Osteoblast (primary cell): ENCODE measurements at places on chromosomes 12 and 14. TPM values are rescaled to one million over a fixed set of nuclear protein-coding genes. Genes with fewer than 3 reads are reported as not detected.

GRCh38 chr12:12466157-12466556 lies 96.5 kb downstream of the DUSP16 start:
- DNase-seq = no peak

DNA sequence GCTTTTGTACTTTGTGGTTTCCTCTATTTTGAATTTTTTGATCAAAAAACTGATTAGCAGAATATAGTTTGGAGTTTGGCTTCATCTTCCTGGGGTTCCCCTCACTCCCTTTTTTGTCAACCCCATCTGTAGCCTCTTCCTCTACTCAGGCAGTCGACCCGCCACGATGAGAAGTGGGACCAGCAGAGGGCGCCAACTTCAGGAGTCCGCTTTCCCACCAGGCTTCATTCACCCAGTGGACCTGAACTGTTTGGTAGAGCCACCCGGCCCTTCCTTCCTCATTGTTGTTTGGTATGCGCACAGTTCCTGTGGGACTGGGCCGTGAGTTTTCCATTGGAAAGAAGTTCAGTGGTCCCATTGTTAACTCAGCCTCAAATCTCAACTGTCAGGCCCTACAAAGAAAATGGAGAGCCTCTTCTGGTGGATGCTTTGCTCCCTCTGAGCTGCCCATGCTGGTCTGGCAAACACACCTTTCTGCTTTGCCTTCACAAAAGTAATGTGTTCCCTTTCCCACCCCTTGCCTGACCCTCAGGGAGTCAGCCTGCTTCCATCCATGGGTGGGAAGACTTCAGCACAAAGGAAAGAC lies 21.7 kb downstream of the TMBIM6 start:
- DNase-seq = peak; percentile 90

GRCh38 chr14:90388437-90388836 lies 8.4 kb upstream of the CALM1 start:
- DNase-seq = peak; percentile 77

DNA sequence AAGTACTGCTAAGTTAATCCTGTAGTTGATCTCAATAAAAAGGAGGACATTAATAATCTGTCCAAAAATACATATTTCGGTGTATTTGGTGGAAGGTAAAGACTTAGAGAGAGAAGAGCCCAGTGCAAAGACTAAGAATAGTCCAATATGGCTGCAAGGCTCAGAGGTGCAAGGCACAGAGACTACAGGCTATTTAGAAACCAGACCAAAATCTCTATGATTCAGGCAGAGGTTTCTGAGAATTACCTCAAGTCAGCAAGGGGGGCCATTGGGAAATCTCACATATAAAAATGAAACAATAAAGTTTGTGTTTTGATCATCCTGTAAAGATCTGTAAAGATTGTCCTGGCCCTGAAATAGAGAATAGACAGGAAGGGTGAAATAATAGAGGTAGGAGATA lies 1173.0 kb downstream of the VRK1 start:
- no peak for DNase-seq

DNA sequence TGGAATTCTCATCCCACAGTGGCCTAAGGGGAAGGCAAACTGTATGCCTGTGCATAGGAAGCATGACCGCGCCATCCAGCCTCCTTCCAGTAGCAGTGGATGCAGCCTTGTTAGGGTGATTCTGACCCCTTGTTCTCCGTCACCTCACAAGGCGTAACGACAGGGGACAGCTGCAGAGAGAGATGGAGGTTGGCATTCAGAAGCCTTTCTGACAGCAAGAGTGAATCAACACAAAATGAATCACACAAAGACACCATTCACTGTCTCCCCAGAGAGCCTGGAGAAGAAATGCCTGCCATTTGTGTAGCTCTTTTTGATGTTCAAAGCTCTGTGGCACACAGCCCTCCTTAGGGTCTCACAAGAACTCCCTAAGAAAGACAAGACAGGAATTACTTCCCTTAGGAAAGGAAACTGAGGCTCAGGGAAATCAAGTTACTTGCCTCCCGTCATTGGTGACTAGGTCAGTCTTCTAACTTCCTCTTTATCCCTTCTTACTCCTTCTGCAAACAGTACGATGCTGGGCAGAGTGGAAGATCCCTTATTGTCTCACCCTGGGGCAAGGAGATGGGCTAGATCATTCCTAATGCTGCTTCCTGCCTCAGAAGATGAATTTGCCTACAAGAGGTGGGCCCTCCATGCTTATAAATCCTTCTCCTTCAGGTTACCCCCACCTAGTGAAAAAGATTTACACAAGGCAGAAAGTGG lies 280.9 kb downstream of the CACNA1C start:
- DNase-seq = no peak

GRCh38 chr14:99118046-99118721 lies 153.8 kb downstream of the BCL11B start:
- DNase-seq = no peak

DNA sequence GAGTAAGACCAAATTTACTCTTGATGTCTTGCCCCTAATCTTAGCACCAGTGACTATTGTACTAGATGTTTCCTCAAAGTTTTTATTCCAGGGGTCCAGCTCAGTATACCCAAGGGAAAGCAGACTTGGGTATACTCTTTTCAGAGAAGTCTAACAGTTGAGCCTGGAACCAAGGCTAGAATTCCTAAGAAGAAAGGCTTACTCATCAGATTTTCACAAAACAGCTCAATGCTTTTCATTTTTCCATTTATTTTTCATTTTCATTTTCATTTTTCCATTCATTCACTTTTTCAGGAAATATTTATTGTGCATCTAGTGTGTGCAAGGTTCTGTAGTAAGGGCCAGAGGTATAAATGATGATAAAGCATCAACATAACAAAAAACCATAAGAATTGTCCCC lies 143.2 kb downstream of the PHLDA1 start:
- no peak for DNase-seq

GRCh38 chr12:107503887-107504885 lies 181.4 kb upstream of the PWP1 start:
- no peak for DNase-seq

DNA sequence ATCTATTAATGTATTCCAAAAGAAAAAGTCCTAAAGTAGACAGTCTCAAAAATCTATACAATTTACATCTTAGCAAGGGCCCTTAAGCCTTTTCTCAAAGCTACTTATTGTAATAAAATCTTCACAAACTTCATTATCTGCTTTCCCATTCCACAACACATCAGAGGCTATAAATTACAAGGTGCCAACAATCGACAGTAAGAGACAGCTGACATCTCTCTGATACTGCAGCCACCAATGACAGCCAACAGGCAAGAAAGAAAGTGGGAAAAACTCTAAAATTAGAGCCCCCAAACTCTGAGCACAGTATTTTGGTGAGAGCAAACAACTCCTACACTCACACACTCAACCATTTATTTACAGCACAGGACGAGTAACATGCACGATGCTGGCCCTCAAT lies 2.2 kb downstream of the ANGEL1 start:
- DNase-seq = no peak

GRCh38 chr12:45730084-45730347 lies 510 bp downstream of the ARID2 start:
- DNase-seq = no peak

DNA sequence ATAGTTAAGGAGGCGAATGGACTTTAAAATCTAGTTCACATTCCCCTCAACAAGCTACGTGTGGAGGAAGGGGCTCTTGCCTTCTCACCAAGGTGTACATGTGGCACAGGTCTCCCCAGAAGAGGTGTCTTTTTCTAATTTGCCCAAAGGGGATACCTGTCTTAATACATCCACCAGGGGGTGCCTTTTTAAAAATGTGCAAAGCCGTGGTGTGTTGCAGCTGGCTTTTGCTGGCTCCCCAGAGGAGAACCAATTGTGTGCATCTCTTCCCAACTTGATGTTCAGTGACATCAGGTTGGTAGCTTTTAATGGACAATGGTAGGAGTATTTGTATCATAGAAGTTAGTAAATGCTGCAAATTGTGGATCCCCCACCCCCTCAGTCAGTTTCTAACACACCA lies 33.8 kb downstream of the CREBL2 start:
- peak; percentile 42 for DNase-seq

- no peak for DNase-seq
Observed at GRCh38 chr14:65703521-65703920, 291.0 kb downstream of the FUT8 start.

DNA sequence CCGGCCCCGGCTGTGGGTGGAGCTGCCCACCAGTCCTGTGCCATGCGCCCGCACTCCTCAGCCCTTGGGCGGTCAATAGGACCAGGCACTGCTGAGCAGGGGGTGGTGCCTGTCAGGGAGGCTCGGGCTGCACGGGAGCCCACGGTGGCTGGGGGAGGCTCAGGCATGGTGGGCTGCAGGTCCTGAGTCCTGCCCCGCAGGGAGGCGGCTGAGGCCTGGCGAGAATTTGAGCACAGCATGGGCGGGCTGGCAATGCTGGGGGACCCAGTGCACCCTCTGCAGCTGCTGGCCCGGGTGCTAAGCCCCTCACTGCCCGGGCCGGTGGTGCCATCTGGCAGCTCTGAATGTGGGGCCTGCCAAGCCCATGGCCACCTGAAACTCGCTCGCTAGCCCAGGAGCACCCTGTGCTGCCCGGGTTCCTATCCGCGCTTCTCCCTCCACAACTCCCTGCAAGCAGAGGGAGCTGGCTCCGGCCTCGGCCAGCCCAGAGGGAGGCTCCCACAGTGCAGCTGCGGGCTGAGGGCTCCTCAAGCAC lies 1371.1 kb downstream of the FSCB start:
- no peak for DNase-seq

- DNase-seq = no peak
Observed at GRCh38 chr12:59164226-59164625, 243.9 kb upstream of the LRIG3 start.

DNA sequence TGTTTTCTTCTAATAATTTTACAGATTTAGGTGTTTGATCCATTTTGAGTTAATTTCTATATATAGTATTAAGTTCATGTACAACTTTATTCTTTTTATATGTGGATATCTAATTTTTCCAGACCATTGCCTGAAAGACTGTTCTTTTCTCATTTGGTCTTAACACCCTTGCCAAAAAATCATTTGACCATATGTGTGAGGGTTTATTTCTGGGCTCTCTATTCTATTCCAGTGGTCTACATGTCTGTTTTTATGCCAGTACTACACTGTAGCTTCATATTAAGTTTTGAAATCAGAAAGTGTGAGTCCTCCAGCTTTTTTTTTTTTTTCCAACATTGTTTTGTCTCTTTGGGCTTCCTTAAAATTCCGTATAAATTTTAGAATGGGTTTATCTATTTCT lies 554.1 kb downstream of the KCNH5 start:
- DNase-seq = no peak

DNA sequence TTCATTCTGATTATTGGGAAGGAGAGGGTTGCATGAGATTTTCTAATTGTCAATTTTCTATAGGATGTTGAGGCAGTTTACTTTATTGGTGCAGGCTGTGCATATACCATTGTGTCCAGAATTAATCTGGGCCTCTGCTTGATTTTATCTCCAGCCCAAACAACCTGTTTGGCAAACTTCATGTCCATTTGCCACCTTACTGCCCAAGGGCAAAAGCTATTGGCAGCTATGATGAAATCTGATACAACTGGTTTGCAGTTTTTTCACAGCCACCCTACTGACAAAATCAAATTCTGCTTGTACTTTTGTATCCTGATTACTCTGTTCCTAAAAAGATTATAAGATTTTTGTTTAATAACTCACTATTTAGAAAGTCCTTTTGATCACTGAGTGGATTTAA lies 789.2 kb upstream of the FBXO33 start:
- no peak for DNase-seq

DNA sequence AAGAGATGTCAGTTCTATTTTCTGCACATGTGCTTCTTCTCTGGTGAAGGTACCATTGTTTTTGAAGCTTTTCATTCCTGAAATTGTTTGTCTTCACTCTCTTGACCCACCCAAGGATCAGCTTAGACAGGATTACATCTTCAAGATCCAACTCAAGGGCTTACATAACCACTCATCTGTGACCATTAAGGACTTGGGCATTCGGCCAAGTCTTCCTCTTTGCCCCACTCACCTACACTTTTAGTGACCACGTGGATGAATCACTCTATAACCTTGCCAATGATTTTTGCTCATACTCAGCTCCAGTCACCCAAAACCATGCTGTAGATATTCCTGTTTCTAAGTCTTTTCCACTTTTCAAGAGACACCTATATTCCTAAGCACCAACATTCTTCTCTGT lies 36.5 kb upstream of the SSTR1 start:
- DNase-seq = no peak

Gene KRT8
- total RNA-seq = 2.9 and 5.1 TPM in 2 replicates

Gene CNTN1
- total RNA-seq = 0.29 and 0.36 TPM in 2 replicates

Gene SERPINA9
- under 0.01 and 0.29 TPM in 2 replicates for total RNA-seq

Gene ITPR2
- 19.2 and 21.2 TPM in 2 replicates for total RNA-seq

Gene ADSS1
- 2.1 and 4.3 TPM in 2 replicates for total RNA-seq

Gene NANOG
- total RNA-seq = under 0.01 TPM in 1 of 2 replicates, not detected in the other

Gene C12orf54
- not detected in 2 replicates for total RNA-seq

Gene COL2A1
- total RNA-seq = under 0.01 TPM in 2 replicates

Gene BDKRB2
- 4.1 and 7.6 TPM in 2 replicates for total RNA-seq
